ENCODE measurements at places on chromosomes 3 and 15.

DNA sequence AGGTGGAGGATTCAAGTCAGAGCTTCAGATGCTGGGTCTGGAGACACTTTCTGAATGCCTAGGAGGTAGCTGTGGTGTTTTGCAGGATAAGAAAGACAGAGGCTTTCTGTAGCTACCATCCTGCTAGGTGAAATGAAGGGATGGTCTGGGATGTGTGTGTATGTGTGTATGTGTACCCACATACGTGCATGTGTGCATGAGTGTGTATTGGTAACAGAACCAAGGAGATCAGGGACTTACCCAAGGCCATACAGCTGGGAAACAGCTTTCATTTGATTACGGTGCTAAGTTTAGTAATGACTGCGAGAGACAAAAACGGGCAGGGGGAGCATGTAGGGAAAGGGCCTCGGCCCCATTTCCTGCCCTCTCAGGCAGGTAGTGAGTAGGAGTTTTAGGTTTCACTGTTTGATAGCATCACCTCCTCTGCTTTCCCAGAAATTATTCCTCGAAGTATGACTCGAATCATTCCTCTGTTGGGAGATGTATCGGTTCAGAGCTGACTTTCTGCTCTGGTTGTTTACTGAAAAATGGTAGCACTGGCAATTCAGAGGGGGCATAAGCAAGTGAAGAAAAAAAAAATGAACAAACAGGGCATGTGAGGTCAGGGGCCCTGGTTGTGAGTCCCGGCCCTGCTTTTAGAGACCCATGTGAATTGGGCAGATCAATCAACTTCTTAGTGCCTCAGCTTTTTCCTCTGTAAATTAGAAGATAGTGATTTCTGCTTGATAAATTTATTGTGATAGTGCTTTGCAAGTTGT lies 130.7 kb downstream of the LPP start:
- no peak for DNase-seq

- no peak for DNase-seq
Measured at GRCh38 chr3:177208223-177208622, 10.9 kb upstream of the TBL1XR1 start.

GRCh38 chr3:196246612-196247308 lies 30.4 kb downstream of the SLC51A start:
- no peak for DNase-seq

DNA sequence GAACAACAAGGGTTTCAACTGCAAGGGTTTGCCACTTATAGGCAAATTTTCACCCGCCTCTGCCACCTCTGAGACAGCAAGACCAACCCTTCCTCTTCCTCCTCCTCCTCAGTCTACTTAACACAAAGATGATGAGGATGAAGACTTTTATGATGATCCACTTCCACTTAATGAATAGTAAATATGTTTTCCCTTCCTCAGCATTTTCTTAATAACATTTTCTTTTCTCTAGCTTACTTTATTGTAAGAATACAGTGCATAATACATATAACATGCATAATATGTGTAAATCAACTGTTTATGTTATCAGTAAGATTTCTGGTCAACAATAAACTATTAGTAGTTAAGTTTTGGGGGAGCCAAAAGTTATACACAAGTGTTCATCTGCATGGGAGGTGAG lies 77.4 kb downstream of the KLF15 start:
- no peak for DNase-seq

- no peak for DNase-seq
Measured at GRCh38 chr15:90418627-90419026, 30.6 kb downstream of the IQGAP1 start.

DNA sequence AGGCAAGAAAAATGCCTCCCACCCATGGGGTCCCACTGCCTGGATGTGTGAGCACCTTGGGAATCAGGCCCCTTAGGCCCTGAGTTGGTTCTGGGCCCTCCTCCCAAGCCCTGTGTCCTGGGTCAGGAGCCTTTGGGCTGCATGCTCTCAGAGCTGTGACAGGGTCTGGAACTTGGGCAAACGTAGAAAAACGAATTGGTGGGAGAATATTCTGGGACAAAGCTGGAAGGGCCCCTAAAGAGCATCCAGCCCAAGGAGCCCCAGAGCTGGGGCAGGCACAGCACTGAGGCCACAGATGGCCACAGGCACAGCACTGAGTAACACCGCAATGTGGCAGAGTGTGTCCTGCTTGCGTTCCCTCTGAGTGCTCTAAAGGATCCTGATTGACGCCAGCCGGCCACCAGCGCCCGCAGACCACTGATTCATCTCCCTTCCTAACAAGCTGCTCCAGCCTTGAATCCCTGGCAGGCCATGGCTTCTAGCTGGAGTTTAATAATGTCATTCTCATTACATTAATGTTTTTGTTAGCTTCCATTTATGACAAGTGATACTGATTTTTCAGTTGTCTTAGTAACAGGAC lies 18.6 kb upstream of the SEC13 start:
- DNase-seq, result no peak

DNA sequence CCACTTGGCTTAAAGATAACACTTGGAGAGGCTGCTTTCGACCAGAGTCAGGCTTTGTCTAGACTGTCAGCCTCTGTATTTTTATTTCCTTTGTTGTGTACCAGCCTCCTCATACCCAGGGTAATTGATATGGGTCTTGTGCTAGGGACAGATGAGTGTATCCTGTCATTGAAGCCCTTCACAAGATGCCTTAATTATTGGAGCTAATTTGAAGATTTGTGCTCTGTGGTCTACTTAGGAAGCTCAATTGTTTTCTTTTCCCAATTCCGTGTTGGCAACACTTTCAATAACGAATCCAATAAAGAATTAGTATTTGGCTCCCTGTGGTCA lies 60.5 kb upstream of the DPH6 start:
- no peak for DNase-seq

GRCh38 chr3:89527736-89528305 lies 420.4 kb downstream of the EPHA3 start:
- DNase-seq, result no peak

- DNase-seq, result no peak
Measured at GRCh38 chr15:79213650-79214049, 68.9 kb upstream of the ANKRD34C start.

DNA sequence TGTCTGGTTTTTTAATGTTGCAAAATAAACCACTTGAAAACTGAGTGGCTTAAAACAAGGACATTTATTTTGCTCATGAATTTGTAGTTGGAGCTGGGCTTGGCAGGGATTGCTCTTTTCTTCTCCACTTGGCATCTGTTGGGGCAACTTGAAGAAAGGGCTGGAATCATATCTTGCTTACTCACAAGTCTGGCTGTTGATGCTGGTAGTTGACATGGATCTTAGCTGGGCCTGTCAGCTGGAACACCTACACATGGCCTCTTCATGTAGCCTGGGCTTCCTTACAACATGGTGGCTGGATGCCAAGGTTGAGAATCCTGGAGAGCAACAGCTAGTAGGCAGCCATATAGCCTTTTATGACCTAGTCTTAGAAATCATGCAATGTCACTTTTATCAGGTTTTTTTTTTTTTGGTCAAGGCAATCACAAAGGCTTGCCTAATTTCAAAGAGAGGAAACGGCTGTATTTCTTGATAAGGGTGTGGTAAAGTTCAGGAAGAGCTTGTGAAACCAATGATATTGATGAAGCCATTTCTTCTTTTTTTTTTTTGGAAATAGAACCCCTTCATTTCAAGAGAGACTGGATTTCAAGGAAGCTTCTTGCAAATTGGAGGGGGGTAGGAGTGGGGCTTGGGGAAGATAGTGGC lies 262.1 kb downstream of the IL20RB start:
- no peak for DNase-seq

DNA sequence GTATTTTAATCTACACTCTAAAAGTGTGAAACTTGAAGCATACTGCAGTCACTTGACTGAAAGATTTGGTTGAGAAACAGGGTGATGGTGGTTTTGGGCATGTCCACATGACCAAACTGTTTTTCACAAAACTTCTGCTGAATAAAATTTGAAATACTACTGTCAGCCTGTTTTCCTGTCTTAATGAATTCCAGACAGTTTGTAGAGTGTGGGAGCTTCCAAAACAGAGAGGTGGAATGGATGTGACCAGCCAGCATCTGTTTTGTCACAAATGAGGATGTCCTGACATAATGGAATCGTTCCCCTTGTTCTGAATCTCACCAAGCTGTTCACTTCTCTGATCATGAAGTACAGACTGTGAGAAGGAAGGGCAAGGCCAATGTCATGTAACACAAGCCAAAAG lies 11.8 kb downstream of the MITF start:
- DNase-seq, result no peak

- DNase-seq, result no peak
Measured at GRCh38 chr3:194521510-194522260, 34.9 kb upstream of the ATP13A3 start.

DNA sequence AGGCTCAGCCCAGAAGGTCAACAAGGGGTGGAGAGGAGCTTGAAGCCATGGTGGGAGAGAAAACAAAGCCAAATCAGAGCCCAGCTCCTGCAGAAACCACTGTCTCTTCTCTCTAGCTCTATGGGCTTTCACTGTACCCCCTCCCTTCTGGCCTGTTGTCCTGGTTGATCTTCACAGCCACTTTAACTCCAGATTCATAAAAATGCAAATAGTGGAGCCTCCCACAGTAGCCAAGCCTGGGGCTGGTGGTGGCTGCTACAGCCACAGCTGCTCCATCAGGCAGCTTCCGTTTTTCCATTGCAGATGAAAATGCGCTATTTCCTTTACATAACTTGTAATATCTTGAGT lies 20.7 kb upstream of the CAV3 start:
- no peak for DNase-seq

- no peak for DNase-seq
Measured at GRCh38 chr3:195078891-195079440, 192.0 kb downstream of the XXYLT1 start.

- no peak for DNase-seq
Measured at GRCh38 chr15:37586011-37586583, 348.3 kb upstream of the TMCO5A start.

DNA sequence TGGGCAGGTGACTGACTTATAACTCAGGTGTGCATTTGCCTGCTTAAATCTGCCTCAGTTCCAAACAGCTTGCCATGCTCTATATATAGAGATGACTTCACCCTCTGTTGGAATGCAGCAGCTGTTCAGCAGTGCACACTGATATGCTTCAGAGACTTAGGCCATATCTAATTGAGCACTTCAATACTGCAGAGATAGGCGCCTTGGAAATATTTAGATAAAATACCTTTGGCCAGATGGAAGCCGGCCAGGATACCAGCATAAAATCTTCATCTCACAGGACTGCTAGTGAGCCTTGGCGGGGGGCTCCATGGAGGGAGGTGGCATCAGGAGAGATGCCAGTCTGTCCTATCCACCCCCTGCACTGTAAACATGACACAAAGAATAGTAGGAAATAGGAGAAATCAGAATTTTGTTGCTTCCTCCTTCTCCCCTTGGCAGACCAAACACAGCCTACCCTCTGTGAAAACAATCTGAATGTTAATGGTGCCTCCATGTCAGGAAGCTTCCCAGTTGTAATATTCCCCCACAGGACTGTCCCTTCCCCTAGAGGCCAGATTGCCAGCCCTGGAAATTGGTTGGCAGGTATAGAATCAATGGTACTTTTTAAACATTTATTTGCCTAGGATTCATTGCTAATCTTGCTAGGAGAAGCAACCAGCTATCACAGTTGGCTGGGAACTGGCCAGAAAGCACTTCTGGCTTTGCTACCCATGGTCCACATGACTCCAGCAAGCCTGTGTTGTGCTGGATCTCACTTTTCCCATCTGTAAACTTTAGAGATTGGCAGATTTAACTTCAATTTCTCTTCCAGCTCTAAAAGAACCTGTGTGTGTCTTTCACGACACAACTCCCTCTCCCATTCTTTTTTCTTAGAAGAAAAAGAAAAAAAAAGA lies 215.5 kb upstream of the KCNMB2 start:
- DNase-seq, result no peak

- DNase-seq, result no peak
Measured at GRCh38 chr3:159732172-159733111, 256.2 kb upstream of the IL12A start.

GRCh38 chr15:64693134-64693533 lies 82.3 kb downstream of the RBPMS2 start:
- no peak for DNase-seq

GRCh38 chr3:51637941-51638471 lies 33.0 kb upstream of the TEX264 start:
- peak; percentile 62 for DNase-seq

GRCh38 chr3:32336113-32336498 lies 55.5 kb upstream of the CMTM7 start:
- DNase-seq, result no peak

GRCh38 chr15:69325456-69325971 lies 26.8 kb downstream of the PAQR5 start:
- no peak for DNase-seq

GRCh38 chr15:85024509-85025336 lies 43.1 kb downstream of the PDE8A start:
- DNase-seq, result no peak

- DNase-seq, result peak; percentile 75
Measured at GRCh38 chr3:134852893-134853351, 57.9 kb downstream of the EPHB1 start.

DNA sequence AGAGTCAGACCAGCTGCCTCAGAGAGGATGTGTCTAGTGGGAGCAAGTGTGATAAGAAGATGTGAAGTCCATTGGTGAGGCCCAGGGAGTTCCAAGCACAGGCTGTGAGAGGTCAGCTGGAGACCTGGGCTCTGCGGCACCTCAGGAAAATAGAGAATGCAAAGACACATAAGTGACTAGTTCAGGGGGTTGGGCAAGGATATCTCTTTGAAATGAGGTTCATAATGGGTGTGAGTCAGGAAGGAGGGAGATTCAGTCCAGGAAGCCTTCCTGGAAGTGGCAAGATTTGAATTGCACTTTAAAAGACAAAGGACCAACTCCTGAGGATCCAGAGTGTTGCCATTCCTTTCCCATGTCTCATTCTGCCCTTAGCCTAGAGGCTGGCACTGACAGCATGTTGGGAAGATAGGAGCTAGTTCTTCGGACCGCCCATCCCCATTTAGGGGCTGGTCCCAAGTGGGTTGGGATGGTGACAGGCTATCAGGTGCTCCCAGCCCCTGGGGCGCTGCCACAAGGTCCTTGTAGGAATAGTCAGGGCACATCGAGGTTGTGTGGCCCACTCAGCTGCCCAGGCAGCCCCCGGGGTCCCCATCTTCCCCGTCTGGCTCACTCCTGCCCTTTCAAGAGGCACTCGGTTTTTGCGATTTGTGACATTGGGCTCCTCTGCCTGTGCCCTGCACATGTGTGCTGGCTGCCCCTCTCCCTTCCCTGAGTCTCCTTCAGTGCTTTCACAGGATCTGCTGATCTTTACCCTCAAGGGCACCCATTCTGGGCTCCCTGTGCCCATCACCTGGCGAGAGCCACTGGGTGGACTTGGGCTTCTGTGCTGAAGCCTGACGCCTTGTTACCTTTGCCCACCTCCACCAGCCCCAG lies 23.7 kb downstream of the ESYT3 start:
- DNase-seq, result no peak

- DNase-seq, result no peak
Measured at GRCh38 chr3:112627919-112628466, 12.9 kb downstream of the CCDC80 start.

- no peak for DNase-seq
Measured at GRCh38 chr15:94445566-94446160, 214.3 kb downstream of the MCTP2 start.

- DNase-seq, result no peak
Measured at GRCh38 chr15:35736150-35736549, 190.2 kb upstream of the DPH6 start.

GRCh38 chr3:122265957-122266356 lies 59.1 kb upstream of the CSTA start:
- no peak for DNase-seq

GRCh38 chr3:145251311-145251710 lies 909.7 kb downstream of the PLOD2 start:
- no peak for DNase-seq

- DNase-seq, result peak; percentile 15
Measured at GRCh38 chr15:49145651-49146609, 9.5 kb downstream of the COPS2 start.

Measured in germinal center (tissue), 1 donor.